Esophagus muscularis mucosa (tissue), 4 donors: ENCODE measurements at places on chromosomes 6 and 20. TPM values are rescaled to one million over a fixed set of nuclear protein-coding genes. Genes with fewer than 3 reads are reported as not detected.

DNA sequence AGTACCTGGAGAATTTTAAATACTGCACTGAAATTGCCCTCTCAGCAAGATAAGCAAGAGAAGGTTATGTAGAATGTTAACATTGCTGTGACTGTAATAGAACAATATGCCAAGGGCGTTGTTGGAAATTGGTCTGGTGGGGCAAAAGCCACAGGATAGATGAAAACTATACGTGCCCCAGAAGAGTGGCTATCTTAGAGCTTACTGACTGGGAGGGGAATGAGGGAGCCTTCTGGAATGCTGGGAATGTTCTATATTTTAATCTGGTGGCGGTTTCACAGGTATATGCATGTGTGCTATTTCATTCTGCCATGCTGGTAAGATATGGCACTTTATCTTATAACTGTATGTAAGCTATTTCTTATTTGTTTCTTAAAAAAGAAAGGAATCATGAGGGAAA lies 35.2 kb upstream of the YWHAB start:
- no peak overlapping the region for H3K27ac ChIP-seq
- no peak overlapping the region for H3K4me3 ChIP-seq
- H3K4me1 ChIP-seq, result no peaks in the 10 kb centered on the region
- H3K27me3 ChIP-seq, result no peaks in the 10 kb centered on the region
- peak; percentile 53 for DNase-seq

DNA sequence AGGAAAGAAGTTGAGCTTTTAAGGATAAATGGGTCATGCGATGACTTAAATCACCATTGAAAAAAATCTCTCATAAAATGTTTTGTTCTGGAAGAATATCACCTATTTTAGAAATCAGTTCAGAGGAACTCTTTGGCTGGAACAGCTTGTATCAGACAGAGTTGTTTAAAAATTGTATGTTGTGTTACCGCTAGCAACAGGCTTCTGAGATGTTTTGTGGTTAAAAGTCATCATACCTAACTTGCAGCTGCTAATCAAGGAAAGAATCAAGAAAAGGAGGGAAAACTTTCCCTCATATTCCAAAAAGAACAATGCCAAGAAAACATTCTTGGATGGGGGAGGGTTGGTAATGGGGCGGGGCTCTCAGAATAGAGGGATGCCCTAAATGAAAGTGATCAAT lies 220.7 kb upstream of the CITED2 start:
- H3K36me3 ChIP-seq, result no peaks in the 10 kb centered on the region
- H3K27ac ChIP-seq, result peak overlapping the region; percentile 86
- no peaks in the 10 kb centered on the region for H3K27me3 ChIP-seq
- H3K4me3 ChIP-seq, result no peak overlapping the region

DNA sequence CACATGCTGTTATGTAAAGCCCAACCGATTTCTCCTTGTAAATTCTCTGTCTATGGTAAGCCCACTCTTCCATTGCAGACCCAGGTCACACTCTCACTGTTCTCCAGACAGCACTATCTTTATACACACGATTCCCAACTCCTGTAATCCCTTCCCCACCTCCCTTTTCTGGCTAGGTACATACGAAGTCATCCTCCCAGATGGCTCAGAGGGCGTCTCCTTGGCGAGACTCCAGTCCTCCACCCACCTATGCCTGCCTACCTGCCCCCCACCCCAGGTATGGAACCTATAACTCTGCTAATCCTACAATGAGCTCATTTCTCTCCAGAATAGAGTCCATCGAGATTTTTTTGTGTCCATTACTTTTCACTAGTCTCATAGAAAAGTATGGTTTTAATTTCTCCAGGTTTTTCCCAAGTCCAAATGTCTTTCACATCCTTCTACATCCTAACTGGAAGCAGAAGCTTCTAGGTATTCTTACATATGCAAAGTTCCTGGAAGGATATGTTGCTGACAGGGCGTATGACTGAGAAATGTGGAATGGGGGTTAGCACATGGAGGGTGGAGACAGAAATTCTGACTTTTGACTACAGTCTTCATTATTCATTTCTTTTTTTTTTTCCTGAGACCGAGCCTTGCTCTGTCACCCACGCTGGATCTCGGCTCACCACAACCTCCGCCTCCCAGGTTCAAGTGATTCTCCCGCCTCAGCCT lies 22.8 kb downstream of the SCML4 start:
- H3K36me3 ChIP-seq, result no peaks in the 10 kb centered on the region
- DNase-seq, result no peak
- no peaks in the 10 kb centered on the region for H3K4me1 ChIP-seq
- no peak overlapping the region for H3K27ac ChIP-seq
- no peak overlapping the region for H3K4me3 ChIP-seq
- no peaks in the 10 kb centered on the region for H3K27me3 ChIP-seq

- H3K27ac ChIP-seq, result no peak overlapping the region
- H3K27me3 ChIP-seq, result no peaks in the 10 kb centered on the region
- H3K4me3 ChIP-seq, result no peak overlapping the region
- H3K4me1 ChIP-seq, result no peaks in the 10 kb centered on the region
These were observed 20.1 kb downstream of the ENPP3 start for GRCh38 chr6:131657222-131657621.

- no peak overlapping the region for H3K27ac ChIP-seq
- no peak for DNase-seq
- H3K36me3 ChIP-seq, result no peaks in the 10 kb centered on the region
These were observed 129.5 kb upstream of the SGK1 start for GRCh38 chr6:134447423-134447822.

DNA sequence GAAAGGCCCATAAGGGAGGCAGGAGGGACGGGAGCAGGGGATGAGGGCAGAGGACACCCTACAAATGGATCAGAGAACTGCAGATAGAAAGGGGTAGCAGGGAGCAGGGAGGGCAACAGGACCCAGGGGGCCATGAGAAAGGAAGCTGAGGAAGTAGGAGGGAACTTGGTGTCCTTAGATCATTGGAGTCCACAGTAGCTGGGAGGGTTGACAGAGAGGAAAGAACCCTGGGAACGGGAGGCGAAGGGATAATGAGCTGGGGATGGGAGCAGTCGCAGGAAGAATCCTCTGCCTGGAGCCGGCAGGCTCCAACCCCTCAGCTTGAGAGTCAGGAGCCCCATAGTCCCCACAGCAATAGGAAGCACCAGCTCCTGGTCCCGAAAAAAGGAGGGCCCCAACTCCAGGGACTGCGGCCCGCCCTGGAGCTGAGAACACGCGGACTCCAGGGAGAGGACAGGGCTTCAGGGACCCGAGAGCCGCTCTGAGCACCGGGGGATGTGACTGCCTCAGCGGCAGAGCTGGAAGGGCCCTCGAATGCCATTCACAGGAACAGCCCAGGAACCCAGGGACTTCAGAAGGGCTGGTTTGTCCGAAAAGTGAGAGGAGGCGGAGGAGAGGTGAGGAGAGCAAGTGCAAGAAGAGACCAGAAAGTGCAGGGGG lies 32.7 kb downstream of the HLA-A start:
- peaks cover 26% of the 10 kb centered on the region for H3K4me1 ChIP-seq
- peak overlapping the region; percentile 46 for H3K27ac ChIP-seq
- peak overlapping the region; percentile 66 for H3K4me3 ChIP-seq
- no peak for DNase-seq
- H3K36me3 ChIP-seq, result peaks cover 4% of the 10 kb centered on the region

The ROS1 gene
- total RNA-seq, result under 0.01 TPM

DNA sequence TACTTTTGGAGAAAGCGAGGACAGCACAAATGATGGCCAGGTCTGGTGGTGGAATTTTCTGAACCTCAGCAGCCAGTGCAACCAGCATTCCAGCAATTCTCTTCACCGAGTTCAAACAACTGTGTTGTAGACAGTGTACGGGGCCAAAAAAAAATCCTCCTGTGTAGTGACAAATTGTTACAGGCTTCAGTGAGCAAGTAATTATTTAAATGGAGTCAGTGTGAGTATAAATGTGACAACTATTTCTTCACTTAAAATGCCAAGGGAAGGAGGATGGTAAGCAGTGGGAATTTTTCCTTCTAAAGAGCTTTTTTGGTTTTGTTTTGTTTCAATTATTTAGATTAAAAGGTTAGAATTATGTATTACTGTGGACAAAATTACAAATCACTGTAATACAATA lies 154.1 kb downstream of the TMEM242 start:
- H3K4me3 ChIP-seq, result no peak overlapping the region
- peaks cover 21% of the 10 kb centered on the region for H3K4me1 ChIP-seq
- H3K36me3 ChIP-seq, result peaks cover 25% of the 10 kb centered on the region

DNA sequence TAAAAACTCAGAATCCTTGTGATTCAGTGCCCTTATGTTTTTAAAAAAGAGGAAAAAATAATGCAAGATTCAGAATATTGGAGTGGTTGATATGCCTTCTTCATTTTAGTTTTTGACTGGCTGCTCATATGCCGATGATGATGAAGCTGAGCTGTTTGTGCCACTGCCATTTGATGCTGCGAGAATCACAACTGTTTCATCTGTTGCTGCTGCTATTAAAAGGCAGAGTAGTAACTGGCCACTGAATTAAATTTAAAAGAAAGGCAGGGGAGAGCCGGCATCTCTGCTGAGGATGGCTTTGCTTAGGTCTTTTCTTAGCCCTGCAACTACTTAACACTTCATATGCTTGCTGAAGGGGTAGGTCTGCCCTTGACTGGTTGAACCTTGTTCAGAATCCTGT lies 33.1 kb downstream of the CDS2 start:
- H3K4me3 ChIP-seq, result no peak overlapping the region
- peaks cover 47% of the 10 kb centered on the region for H3K4me1 ChIP-seq
- H3K27me3 ChIP-seq, result no peaks in the 10 kb centered on the region
- H3K36me3 ChIP-seq, result no peaks in the 10 kb centered on the region
